ENCODE measurements at places on chromosomes 13 and 19.

GRCh38 chr19:7139095-7139494 lies 69.6 kb downstream of the ZNF557 start:
- no peak for DNase-seq

- no peak for DNase-seq
These were observed 177.1 kb downstream of the RBM26 start for GRCh38 chr13:79228972-79229371.

GRCh38 chr19:50046649-50047503 lies 21.1 kb downstream of the ZNF473 start:
- no peak for DNase-seq

DNA sequence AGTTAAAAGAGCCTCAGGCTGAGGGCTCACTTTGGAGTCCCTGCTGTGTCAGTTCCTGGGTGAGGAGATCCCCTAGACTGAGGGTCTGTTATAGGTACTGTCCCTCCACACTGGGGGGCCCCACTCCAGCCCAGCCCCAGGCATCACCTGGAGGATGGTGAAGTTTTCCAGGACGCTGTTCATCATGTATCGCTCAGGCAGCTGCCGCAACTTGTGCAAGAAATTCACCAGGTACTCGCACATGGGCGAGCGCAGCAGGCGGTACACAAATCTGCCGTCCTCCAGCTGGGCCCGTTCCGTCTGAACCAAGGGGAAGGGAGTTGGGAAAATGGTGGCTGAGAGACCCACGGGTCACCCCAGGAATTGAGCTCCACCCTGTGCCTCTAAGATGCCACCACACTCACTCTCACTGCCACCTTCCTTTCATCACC lies 7.1 kb downstream of the CD37 start:
- DNase-seq: no peak
